ENCODE measurements at places on chromosomes 16 and 17.

- no peak for DNase-seq
- no peaks in the 10 kb centered on the region for H3K27me3 ChIP-seq
- peak overlapping the region; percentile 89 for H3K4me3 ChIP-seq
- peak overlapping the region; percentile 62 for H3K27ac ChIP-seq
Observed at GRCh38 chr16:50025537-50025931, 509 bp downstream of the CNEP1R1 start.

DNA sequence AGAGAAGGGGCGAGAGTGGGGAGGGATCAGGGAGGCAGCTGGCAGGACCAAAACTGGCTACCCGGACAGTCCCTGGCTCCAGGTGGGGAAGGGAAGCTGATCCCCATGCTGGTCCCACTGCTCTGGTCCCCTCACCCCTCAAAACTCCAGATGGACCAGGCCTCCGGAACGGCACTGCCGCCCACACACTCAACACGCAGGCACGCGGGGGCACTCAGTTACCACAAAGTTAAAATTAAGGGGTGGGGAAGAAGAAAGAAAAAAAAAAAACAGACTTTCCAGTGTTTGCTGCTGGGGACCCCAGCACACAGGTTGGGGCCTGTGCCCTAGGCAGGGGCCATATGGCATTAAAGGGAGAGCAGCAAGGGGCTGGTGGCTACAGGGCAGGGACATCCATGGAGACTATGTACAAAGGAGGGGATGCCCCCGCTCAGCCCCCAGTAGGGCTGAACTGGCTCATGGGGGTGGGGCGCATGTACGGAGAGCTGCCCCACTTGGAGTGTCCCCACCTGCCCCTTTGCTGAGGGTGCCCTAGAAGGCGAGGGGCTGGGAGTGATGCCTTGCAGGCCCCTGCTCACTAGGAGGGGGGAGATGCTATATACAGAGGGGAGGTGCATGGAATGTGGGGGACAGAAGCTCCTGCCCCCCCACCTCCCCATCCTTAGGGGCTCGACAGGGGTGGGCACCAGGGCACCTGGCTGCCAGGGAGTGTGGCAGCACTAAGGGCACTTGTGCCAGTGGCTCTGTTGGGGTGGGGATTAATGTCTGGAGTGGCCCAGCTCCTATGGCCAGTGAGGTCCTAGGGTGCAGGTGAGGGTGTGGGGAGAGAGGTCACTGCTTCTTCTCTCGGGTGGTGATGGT lies 5.6 kb downstream of the TP53I13 start:
- H3K27me3 ChIP-seq = no peaks in the 10 kb centered on the region
- no peak overlapping the region for H3K4me3 ChIP-seq
- peaks cover 16% of the 10 kb centered on the region for H3K4me1 ChIP-seq
- H3K27ac ChIP-seq = peak overlapping the region; percentile 3
- DNase-seq = no peak
- H3K36me3 ChIP-seq = peaks cover 16% of the 10 kb centered on the region

- no peaks in the 10 kb centered on the region for H3K27me3 ChIP-seq
- H3K4me3 ChIP-seq = no peak overlapping the region
- H3K36me3 ChIP-seq = peaks cover 9% of the 10 kb centered on the region
Observed at GRCh38 chr17:38815576-38816193, 9.4 kb downstream of the CWC25 start.

GRCh38 chr17:37702598-37702997 lies 42.3 kb downstream of the HNF1B start:
- no peak for DNase-seq
- no peak overlapping the region for H3K27ac ChIP-seq
- H3K27me3 ChIP-seq = peaks cover 57% of the 10 kb centered on the region
- no peaks in the 10 kb centered on the region for H3K36me3 ChIP-seq
- peaks cover 26% of the 10 kb centered on the region for H3K4me1 ChIP-seq
- H3K4me3 ChIP-seq = no peak overlapping the region

- H3K27me3 ChIP-seq = peaks cover 55% of the 10 kb centered on the region
- no peak overlapping the region for H3K4me3 ChIP-seq
- DNase-seq = no peak
- H3K36me3 ChIP-seq = no peaks in the 10 kb centered on the region
- no peak overlapping the region for H3K27ac ChIP-seq
Observed at GRCh38 chr17:19539841-19540311, 6.2 kb downstream of the SLC47A1 start.

GRCh38 chr17:77492446-77493237 lies 351.9 kb downstream of the SEC14L1 start:
- H3K27ac ChIP-seq = peak overlapping the region; percentile 62
- H3K4me3 ChIP-seq = no peak overlapping the region
- H3K4me1 ChIP-seq = peaks cover 23% of the 10 kb centered on the region

DNA sequence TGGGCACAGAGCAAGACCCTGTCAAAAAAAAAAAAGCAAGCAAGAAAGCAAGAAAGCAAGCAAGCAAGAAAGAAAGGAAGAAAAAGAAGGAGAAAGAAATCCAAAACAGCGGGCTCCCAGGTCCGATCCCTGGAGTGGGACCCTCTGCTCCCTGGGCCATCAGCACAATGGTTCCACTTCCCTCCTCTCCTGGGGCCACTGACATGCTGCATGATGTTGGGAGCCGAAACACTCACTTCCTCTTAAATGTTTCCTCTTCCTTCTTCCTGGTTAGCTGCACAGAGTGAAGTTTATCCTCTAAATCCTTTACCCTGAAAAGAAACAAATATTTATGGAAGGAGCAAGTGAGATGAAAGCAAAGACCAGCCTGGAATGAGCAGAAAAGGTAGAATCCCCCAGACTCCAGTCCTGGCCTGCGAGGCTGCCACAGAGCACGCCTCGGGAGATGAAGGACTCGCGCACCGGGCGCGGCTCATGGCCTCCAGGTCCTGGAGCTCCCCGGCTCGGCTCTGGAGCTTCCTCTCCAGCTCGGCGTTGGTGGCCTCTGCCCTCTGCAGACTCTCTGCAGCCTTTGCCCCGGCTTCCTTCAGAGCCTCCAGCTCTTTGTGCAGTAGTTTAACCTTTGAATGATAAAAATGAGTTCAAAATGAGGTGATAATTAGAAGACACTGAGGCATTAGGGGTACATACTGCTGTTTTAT lies 19.0 kb downstream of the CCDC57 start:
- no peak overlapping the region for H3K4me3 ChIP-seq
- H3K36me3 ChIP-seq = peaks cover 29% of the 10 kb centered on the region
- no peaks in the 10 kb centered on the region for H3K27me3 ChIP-seq
- H3K4me1 ChIP-seq = peaks cover 8% of the 10 kb centered on the region
- DNase-seq = no peak

GRCh38 chr17:35238821-35239220 lies 4.1 kb upstream of the SLFN5 start:
- H3K4me3 ChIP-seq = peak overlapping the region; percentile 87
- peaks cover 10% of the 10 kb centered on the region for H3K36me3 ChIP-seq
- peak overlapping the region; percentile 83 for H3K27ac ChIP-seq
- no peak for DNase-seq
- peaks cover 75% of the 10 kb centered on the region for H3K4me1 ChIP-seq
- no peaks in the 10 kb centered on the region for H3K27me3 ChIP-seq

- no peaks in the 10 kb centered on the region for H3K36me3 ChIP-seq
- DNase-seq = no peak
- no peak overlapping the region for H3K27ac ChIP-seq
Observed at GRCh38 chr16:8053437-8053836, 536.9 kb downstream of the TMEM114 start.

GRCh38 chr17:76353004-76353598 lies 615 bp downstream of the PRPSAP1 start:
- peaks cover 21% of the 10 kb centered on the region for H3K4me1 ChIP-seq
- DNase-seq = peak; percentile 41
- H3K27ac ChIP-seq = peak overlapping the region; percentile 98
- no peaks in the 10 kb centered on the region for H3K27me3 ChIP-seq
- H3K36me3 ChIP-seq = peaks cover 2% of the 10 kb centered on the region
- peak overlapping the region; percentile 87 for H3K4me3 ChIP-seq

GRCh38 chr17:42521036-42521435 lies 15.0 kb upstream of the NAGLU start:
- DNase-seq = no peak
- peaks cover 9% of the 10 kb centered on the region for H3K4me1 ChIP-seq
- peaks cover 2% of the 10 kb centered on the region for H3K36me3 ChIP-seq
- no peak overlapping the region for H3K4me3 ChIP-seq

DNA sequence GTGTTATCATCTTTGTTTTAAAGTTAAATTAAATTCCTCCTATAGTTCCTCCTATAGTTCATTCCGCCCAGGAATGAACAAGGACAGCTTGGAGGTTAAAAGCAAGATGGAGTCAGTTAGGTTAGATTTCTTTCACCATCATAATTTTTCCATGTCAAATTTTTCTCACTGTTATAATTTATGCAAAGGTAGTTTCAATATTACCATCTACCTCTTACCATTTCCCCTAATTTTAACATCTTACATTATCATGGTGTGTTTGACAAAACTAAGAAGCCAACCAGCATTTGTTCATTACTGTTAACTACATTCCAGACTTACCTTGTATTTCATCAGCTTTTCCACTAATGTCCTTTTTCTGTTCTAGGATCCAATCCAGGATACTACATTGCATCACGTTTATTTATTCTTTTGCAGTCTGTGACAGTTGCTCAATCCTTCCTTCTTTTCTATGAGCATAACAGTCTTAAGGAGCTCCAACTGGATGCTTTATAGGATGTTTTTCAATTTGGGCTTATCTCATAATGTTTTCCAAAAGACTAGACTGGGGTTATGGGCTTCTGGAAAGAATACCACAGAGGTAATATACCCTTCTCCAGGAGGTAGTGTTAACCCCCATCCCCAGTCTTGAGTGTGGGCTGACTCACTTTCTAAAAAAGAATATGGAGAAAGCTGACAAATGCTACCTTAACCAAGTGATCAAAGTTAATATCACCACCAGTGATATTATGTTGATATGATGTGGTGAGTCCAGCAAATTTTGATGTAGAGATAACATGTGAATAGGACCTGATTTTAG lies 158.5 kb downstream of the PPM1E start:
- peaks cover 23% of the 10 kb centered on the region for H3K27me3 ChIP-seq
- no peak for DNase-seq
- H3K27ac ChIP-seq = no peak overlapping the region
- H3K36me3 ChIP-seq = peaks cover 6% of the 10 kb centered on the region
- H3K4me1 ChIP-seq = peaks cover 3% of the 10 kb centered on the region
- H3K4me3 ChIP-seq = no peak overlapping the region

GRCh38 chr16:67248401-67249177 lies at the start of gene SLC9A5:
TSS of gene SLC9A5 (plus strand) at chr16:67248979. CDS start at chr16:67249015, 36 bp downstream.
- H3K27me3 ChIP-seq = peaks cover 6% of the 10 kb centered on the region
- H3K4me1 ChIP-seq = peaks cover 41% of the 10 kb centered on the region
- peaks cover 10% of the 10 kb centered on the region for H3K36me3 ChIP-seq
- peak within 1 kb of the TSS; percentile 89 for H3K4me3 ChIP-seq
- H3K27ac ChIP-seq = peak within 1 kb of the TSS; percentile 89

- H3K36me3 ChIP-seq = no peaks in the 10 kb centered on the region
- H3K27ac ChIP-seq = no peak overlapping the region
- no peaks in the 10 kb centered on the region for H3K27me3 ChIP-seq
- H3K4me1 ChIP-seq = no peaks in the 10 kb centered on the region
- DNase-seq = no peak
Observed at GRCh38 chr16:65218348-65218747, 96.5 kb upstream of the CDH11 start.

DNA sequence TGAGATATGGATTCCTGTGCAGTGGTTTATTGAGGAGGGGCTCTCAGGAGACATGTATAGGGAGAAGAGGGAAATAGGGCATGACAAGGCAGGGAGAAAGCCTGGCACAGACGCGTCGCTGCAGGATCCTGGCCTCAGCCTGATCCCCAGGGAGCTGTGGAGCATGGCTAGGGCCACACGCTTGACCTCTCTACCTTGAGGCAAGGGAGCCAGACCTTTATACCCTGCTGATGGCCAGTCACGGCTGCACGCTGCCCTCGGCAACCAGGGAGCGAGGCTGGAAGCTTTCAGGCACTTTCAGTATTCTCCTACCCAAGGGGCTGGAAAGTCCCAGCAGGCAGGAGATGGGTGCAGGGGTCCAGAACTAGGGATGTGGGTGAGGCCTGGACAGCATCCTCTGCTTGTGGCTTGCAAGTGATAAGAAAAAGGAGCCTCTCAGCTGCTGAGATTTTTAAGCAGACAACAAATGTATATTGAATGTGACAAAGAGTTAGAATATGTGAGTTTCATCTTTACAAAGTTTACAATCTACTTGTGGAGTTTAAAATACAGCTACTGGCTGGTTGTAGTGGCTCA lies 10.0 kb upstream of the KLHL36 start:
- H3K36me3 ChIP-seq = peaks cover 5% of the 10 kb centered on the region
- H3K27ac ChIP-seq = no peak overlapping the region
- H3K27me3 ChIP-seq = no peaks in the 10 kb centered on the region
- H3K4me3 ChIP-seq = no peak overlapping the region
- no peak for DNase-seq

GRCh38 chr17:14790521-14790920 lies 474.6 kb downstream of the PMP22 start:
- H3K36me3 ChIP-seq = no peaks in the 10 kb centered on the region
- peaks cover 18% of the 10 kb centered on the region for H3K27me3 ChIP-seq
- peaks cover 1% of the 10 kb centered on the region for H3K4me1 ChIP-seq
- no peak for DNase-seq

DNA sequence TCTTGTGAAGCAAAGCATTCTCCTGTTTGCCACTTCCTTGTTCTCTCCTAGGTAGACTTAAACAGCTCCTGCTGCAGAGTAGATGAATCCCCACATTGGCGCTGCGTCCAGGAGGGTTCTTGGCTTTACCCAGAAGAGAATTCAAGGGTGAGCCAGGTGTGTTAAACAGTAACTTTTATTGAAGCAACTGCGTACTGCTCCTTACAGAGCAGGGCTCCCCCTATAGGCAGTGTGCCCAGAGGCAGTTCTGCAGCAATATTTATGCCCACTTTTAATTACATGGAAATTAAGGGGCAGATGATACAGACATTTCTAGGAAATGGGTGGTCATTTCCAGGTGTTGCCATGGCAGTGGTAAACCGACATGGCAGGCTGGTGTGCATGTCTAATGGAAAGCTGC lies 987.6 kb upstream of the RBFOX1 start:
- H3K4me1 ChIP-seq = no peaks in the 10 kb centered on the region
- no peak overlapping the region for H3K4me3 ChIP-seq
- H3K36me3 ChIP-seq = no peaks in the 10 kb centered on the region
- H3K27ac ChIP-seq = no peak overlapping the region
- no peak for DNase-seq

DNA sequence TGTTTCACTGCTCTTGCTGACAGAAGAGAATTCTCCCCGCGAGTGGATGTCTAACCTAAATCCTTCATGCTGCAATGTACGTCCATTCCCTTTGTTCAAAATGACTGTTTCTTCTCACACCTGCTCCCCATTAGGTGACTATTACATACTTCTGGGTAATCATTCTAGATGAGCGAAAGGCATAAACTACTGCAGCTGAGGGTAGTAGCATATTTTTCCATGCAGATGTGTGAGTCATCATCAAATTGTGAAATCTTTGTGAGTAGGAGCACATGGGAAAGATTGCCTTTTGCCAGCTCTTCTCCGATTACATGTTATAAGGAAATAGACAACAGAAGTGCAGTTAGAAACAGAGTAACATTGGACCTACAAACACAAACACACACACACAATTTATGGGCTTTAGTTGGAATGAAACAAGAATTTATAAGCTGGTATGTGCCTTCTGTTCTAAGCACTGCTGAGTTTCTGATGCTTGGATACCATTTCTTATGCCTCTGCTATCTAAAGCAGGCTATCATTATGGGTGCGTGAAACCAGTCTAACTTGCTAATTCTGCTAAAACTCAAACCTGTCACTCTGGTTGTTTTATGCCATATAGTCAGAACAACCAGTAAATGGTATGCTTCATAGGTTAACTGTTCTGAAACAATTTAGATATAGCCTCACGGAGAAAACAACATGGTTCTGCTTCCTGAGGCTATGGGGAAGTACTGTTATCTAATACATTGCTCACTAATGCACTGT lies 346.9 kb upstream of the PSMD7 start:
- H3K27ac ChIP-seq = no peak overlapping the region
- no peaks in the 10 kb centered on the region for H3K4me1 ChIP-seq
- H3K4me3 ChIP-seq = no peak overlapping the region
- H3K36me3 ChIP-seq = no peaks in the 10 kb centered on the region
- DNase-seq = no peak
- H3K27me3 ChIP-seq = peaks cover 3% of the 10 kb centered on the region
